ENCODE measurements at places on chromosomes 7 and 10. TPM values are rescaled to one million over a fixed set of nuclear protein-coding genes. Genes with fewer than 3 reads are reported as not detected.

DNA sequence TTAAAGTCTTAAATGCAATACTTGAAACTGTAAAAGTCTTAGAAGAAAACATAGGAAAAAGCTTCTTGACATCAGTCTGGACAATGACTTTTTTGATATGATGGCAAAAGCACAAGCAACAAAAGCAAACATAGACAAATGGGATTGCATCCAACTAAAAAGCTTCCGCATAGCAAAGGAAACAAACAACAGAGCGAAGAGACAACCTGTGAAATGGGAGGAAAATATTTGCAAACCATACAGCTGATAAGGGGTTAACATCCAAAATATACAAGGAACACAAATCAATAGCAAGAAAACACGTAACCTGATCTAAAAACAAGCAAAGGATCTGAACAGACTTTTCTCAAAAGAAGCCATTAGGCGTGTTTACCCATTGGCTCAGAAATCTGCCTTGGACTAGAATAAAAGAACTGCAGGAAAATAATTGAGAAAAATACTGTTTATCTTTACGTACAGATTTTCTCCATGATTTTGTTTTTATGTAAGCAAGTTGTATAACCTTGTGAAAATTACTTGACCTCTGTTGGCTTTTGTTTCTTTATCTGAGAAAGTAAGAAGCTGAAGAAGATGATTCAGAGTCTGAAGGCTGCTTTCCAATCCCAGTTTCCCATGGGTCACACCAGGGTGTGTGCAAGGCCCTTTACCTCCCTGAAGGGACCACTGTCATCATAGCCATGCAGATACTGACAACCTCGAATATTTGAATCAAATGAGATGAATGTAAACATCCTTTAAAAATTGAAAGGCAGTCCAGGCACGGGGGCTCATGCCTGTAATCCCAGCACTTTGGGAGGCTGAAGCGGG lies 99.1 kb upstream of the LANCL2 start:
- no peak for DNase-seq

DNA sequence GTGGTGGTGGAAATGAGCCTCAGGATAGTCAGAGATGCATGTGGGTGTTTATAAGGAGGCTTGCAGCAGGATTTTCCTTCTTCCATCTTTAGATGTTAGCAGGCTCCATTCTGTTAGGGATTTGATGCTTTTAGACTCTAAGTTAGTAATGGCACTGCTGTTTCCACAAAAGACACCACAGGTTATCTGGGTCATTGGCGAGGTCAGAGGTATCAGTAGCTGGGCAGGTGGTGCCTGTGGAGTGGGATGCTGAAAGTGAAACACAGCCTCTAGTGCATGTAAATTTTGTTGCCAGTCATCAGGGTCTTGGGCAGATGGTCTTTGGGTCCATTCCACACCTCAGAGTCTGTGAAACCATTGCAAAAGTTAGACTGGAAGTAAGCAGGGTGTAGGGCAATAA lies 833 bp upstream of the PAX4 start:
- no peak for DNase-seq

DNA sequence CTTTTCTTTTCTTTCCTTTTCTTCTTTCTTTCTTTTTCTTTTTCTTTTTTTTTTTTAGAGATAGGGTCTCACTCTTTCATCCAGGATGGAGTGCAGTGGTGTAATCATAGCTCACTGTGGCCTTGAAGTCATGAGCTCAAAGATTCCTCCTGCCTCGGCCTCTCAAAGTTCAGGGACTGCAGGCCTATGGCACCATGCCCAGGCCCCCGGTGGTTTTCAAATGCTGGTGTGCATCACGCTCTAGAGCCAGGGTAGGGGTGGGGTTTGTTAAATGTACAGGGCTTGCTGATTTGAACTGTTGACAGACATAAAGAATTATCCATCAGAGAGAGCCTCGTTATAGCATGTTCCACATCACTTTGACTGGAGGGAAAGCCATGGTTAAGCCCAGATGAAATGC lies 5.8 kb downstream of the MINDY4 start:
- no peak for DNase-seq

- peak; percentile 89 for DNase-seq
These were observed 101.6 kb downstream of the CCSER2 start for GRCh38 chr10:84429926-84430520.

- no peak for DNase-seq
These were observed 185.9 kb downstream of the RAB11FIP2 start for GRCh38 chr10:117860823-117861222.

GRCh38 chr7:154647625-154648024 lies 355.3 kb downstream of the PAXIP1 start:
- DNase-seq, result no peak

DNA sequence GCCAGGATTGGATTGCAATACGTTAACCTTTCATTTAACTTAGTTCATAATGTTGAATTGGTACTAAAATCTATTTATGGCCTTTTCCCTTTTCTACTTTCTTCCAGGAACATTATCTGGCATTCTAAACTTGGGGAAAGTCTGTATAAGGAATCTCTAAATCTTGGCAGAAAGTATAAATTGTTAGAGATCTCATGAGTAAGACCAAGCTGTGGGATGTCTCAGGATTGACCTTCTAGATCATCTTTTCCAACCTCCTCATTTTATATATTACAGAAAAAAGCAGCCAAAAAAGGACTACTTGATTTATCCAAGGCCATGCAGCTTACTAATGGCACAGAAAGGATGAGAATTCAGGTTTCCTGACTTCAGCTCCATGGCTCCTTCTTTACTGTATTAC lies 598.3 kb downstream of the INHBA start:
- DNase-seq, result no peak

DNA sequence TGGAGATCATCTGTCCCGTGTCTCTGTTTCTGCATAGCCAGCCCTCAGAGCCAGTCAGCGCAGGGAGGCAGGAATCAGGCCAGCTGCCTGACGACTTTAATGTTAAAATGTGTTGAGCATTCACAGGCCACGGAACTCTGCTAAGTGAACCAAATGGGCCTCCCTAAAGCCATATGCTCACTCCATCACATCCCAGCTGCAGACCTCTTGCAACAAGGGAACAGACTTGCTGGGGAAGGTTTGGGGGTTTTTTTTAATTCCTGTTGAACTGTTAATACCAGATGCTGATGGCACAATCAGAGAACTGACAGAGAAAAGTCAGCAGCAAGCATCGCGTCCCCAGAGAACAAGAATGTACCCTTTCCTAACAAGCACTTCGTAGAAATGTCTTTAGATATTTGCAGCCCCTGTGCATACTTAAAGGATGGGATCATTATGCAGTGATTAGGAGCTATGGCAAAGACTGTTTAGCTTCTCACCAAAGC lies 900.4 kb upstream of the AUTS2 start:
- no peak for DNase-seq

DNA sequence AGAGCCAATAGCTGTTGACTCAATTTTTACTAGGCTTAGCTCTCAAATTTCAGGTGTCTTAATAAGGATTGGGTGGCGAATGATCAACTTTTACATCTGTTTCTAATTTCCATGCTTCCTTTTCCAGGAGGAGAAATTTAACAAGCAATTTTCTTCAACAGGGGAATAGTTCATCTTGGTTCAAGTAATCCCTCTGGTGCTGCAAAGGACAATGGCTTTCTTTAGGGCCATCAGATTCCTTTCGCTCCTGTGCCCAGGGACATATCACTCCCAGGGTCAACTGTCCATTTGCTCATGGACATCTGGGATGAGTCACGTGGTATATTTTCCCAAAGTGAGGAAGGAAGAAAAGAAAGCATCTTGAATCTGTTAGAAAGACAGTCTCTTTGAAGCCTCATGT lies 313.3 kb downstream of the FRMD4A start:
- no peak for DNase-seq

DNA sequence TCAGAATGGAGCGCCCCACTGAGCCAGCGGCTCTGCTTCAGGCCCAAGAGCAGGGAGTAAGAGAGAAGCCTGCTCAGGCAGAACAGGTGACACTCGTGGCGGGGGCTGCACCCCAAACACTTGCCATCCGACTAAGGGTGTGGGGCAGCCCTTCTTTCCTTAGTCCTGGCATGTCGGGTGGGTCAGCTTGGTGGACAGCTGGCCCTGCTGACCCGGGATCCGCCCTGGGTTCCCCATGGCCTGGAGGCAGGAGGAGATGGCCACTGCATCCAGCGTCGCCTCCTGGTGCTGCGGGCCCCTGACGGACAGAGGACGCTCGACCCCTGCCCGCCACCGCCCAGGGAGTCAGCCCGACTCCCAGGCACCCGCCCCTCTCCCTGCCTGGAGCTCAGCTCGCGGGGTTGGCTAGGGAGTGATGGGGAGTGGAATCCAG lies 1.2 kb upstream of the PAOX start:
- DNase-seq, result peak; percentile 41

GRCh38 chr10:122782911-122783310 lies 62.7 kb downstream of the CUZD1 start:
- no peak for DNase-seq

DNA sequence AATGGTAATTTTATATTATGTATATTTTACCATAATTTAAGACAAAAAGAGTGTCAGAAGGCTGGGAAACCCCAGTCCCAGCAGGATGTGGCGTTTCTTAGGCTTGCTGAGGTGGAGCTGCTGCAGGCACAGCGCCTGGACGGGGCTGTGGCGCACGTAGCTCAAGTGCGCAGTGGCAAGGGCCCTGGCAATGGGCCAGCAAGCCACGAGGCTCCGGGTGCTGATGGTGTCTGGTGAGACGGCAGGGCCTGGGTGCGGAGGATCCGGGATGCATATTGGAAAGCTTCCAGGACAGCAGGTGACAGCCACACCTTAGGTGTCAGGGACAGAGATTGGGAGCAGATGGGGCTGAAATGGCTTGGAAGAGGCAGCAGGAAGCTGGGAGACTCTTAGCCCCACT lies 37.2 kb downstream of the CLEC2L start:
- DNase-seq, result no peak

DNA sequence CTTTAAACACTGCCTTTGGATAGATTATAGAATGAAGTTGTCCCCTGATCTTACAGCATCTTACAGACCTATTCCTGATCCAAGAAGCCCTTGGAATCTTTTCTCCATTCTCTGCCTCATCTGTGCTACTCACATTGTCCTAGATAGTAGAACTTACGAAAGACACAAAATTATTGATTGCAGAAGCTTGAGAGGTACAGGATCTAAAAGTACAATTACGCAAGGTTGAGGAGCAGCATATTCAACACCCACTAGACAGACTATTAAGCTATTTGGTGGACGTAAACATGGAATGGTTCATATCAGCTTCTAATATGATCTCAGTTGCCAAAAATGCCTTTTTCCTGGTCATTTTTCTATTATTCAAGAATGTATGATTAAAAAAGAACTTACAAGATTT lies 90.5 kb upstream of the SEM1 start:
- no peak for DNase-seq

- peak; percentile 76 for DNase-seq
These were observed 59.4 kb upstream of the ASAH2 start for GRCh38 chr10:50310560-50311174.

The ASNS gene
- total RNA-seq, result 111 TPM

The REPIN1 gene
- total RNA-seq, result 105 TPM

The FKBP14 gene
- total RNA-seq, result 23.0 TPM

The EBF3 gene
- 1.1 TPM for total RNA-seq

The HOXA7 gene
- total RNA-seq, result not detected

The AKR1B15 gene
- not detected for total RNA-seq

The CCM2 gene
- total RNA-seq, result 30.7 TPM

The SPDYE9 gene
- not detected for total RNA-seq

The JAZF1 gene
- 11.9 TPM for total RNA-seq
